Stimulated activated CD8-positive, alpha-beta memory T cell treated with anti-CD3 and anti-CD28 coated beads, Interleukin-7, amount 100 ng/mL, for 48 hours (primary cell): ENCODE measurements at places on chromosomes 13 and 19.

DNA sequence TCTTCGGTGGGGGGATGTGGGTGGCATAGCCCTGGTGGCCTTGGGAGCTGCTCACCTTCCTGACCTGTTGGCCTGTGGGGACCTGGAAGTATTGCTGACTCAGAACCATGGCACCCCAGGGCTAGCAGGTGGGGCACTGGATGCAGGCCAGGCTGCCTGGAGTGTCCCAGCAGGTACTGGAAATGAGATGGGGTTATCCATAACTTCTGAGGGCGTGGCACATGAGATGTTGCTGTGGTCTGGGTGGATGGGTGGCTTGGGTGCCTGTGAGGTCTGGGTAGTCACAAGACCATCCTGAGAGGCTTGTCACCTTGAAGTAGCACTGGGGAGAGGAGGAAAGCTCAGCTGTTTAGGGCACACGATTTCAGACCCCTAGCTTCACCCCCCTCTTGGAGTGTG is 636 bp upstream of the RNF225 start:
- DNase-seq = no peak

- DNase-seq = no peak
Observed at GRCh38 chr19:40264314-40265054, 20.7 kb downstream of the AKT2 start.

GRCh38 chr19:57319869-57320179 is 448 bp upstream of the ZNF543 start:
- no peak for DNase-seq

GRCh38 chr13:23615395-23616081 is 45.3 kb downstream of the TNFRSF19 start:
- DNase-seq = no peak

- DNase-seq = no peak
Observed at GRCh38 chr19:2495130-2495641, 19.3 kb downstream of the GADD45B start.

DNA sequence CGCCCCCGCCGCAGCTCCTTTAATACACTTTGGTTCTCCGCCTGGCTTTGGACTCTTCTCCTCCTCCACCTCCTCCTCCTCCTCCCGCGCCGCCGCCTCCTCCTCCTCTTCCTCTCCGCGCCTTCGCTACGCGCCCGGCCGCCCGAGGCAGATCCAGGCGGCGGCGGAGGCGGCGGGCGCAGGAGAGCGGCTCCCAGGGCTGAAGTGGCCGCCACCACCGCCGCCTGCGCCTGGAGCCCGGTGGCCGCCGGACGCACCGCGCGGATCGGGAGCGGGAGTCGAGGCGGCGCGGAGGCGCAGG is at the start of gene ZIC2:
Gene ZIC2, plus strand, starts transcription at position 50 of the 301 bp plus-strand sequence. CDS start 281 bp downstream, outside the sequence.
- no peak for DNase-seq

DNA sequence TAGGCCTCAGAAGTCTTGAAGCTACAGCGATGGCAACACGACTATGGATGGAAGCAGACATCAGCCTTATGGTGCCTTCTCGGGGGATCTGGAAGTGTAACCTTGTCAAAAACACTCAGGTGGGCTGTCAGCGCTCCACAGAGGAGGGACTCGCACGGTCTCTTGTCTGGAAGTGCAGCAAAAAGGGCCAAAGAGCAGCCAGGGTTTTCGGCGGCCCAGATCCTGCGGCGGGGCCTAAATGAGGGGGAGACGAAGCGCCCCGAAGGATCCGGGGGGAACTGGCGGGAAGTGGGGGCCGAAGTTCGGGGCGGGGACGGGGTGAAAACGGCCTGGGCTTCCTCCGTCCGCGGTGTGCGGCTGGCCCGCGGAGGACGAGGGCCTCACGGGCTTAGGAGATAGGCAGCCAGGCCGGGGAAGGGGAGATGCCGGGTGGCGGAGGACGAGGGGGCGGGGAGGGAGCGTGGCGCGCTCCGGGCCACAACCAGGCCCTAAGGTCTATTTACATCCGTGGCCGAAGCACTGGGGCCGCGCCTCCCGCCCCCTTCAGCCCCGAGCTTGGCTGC is 637 bp downstream of the RANBP3 start:
- DNase-seq = no peak

DNA sequence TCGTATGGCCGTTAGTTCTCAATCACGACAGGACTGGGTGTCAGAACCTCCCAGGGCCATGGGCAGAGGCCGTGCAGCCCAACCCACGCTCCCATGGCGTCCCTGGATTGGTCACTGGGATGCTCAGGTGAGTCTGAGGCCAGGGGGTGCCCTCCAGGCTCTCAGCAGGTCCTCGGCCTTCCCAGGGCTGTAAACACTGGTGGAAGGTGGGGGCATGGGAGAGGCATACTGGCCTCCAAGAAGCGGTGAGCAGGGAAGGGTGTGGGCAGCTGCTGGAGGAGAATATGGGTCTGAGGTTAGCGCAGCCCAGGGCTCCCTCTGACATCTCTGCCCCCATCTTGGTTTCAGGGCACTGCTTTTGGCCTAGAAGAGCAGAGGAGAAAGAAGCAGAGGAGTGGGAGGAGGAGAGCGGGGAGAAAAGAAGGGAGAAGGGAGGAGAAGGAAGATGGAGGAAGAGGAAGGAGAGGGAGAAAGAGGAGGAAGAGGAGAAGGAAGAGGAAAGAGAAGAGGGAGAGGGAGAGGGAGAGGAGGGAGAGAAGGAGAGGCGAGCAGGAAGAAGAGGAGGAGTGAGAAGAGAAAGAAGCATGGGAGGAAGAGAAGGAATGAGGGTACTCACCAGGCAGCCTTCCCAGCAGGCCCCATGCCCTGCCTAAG is 62.3 kb downstream of the CEBPG start:
- no peak for DNase-seq

- no peak for DNase-seq
Observed at GRCh38 chr13:35672611-35673010, 196.1 kb upstream of the MAB21L1 start.

GRCh38 chr19:19642506-19643157 is 825 bp downstream of the GMIP start:
- DNase-seq = no peak

- DNase-seq = no peak
Observed at GRCh38 chr19:51123802-51124201, 904 bp upstream of the SIGLEC9 start.

DNA sequence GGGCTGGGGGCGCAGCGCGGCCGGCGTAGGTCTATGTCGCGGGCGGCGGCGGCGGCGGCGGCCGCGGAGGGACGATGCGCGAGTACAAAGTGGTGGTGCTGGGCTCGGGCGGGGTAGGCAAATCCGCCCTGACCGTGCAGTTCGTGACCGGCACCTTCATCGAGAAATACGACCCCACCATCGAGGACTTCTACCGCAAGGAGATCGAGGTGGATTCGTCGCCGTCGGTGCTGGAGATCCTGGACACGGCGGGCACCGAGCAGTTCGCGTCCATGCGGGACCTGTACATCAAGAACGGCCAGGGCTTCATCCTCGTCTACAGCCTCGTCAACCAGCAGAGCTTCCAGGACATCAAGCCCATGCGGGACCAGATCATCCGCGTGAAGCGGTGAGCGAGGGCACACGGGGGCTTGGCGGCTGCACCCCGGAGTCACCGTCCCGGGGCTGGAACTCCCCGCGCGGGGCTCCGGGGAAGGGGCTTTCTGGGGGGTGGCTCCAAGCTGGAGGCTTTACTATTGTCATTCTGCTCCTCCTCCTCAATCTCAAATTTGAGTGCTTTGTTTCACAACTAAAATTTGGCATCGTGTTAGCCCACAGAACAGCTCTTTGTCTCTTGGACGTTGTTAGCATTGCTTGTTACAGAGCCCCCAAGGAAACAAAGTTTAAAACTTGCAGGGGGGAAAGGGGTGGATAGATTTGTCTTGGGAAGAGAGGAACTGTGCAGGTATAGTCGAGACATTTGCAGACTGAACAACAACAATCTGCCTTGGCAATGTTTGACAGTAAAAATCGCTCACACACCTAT is 630 bp downstream of the RAP2A start:
- peak; percentile 13 for DNase-seq

DNA sequence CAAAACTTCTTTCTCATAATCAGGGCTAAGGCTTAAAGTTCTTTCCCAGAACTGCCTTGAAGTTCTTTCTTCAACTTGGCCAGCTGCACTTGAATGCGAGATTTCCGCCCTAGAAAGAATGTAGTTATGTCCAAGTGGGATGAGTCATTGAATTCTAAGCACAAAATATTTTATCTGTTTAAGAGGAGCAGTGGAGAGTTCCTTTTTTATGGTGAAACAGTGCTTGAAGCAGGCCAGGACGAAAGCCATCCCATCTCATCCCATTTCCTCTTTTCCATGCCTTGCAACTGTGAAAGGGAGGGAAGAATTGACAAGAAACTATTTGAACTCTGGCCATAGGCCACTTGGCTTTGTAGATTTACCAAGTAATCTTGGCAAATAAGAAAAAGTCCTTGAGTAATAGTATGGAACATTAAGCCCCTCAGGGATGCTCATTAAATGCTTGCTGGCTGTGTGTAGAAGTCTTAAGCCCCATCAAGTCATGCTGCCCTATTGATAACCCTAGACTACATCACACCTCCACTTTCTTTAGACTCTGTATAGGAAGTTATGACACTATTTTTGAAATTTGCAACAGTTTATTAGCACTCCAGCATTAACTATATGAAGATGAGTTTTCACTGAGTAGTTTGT is 174.5 kb downstream of the KCTD12 start:
- no peak for DNase-seq

- DNase-seq = no peak
Observed at GRCh38 chr19:3323658-3324057, 42.7 kb upstream of the NFIC start.

DNA sequence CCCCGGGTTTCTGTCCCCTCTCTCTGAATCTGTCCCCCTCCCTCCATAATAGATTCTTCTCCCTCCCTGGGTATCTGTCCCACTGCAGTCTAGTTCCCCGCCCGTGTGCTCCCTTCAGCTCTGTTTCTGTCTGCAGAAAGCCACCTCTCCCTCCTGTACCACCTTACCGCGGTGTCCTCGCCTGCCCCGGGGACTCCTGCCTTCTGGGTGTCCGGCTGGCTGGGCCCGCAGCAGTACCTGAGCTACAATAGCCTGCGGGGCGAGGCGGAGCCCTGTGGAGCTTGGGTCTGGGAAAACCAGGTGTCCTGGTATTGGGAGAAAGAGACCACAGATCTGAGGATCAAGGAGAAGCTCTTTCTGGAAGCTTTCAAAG is 1.3 kb downstream of the FCGRT start:
- DNase-seq = no peak

DNA sequence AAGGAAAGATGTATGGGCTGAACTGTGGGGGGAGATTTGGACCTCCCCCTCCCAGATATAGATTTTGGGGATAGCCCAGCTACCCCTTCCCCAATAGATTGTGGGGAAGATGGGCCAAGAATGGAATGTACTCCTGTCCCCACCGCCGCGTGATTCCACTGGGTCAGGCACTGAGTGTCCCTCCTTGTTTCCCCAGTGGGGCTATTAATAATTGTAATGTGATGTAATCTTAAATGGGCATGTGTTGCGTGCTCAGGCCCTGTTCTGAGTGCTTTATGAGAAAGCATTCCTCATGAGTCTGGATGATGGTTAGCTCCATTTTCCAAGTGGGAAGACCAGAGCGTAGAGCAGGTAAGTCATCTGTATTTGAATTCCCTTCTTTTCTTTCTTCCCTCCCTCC is 1.4 kb downstream of the PSMD8 start:
- no peak for DNase-seq

GRCh38 chr13:79124183-79124582 is 281.9 kb downstream of the RBM26 start:
- DNase-seq = no peak

- DNase-seq = no peak
Observed at GRCh38 chr13:46756977-46757376, 40.0 kb downstream of the ESD start.

DNA sequence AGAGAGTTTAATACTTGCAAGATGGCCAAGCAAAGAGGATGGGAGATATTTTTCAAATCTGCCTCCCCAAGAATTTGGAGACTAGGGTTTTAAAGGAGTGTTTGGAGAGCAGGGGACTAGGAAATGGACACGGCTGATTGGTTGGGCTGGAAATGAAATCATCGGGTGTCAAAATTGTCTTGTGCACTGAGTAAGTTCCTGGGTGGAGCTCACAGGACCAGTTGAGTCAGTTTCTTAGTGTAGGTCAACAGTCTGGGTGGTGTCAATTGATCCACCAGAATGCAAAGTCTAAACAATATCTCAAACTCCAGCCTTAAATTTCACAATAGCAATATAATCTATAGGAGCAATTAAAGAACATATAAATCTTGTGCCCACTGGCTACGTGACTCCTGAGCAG is 23.0 kb upstream of the CEACAM4 start:
- no peak for DNase-seq

GRCh38 chr19:1755467-1756171 is 2.3 kb downstream of the ONECUT3 start:
- DNase-seq = no peak

- no peak for DNase-seq
Observed at GRCh38 chr13:87198371-87198770, 472.8 kb upstream of the SLITRK5 start.

GRCh38 chr19:44585371-44586133 is 27.8 kb upstream of the IGSF23 start:
- DNase-seq = no peak

DNA sequence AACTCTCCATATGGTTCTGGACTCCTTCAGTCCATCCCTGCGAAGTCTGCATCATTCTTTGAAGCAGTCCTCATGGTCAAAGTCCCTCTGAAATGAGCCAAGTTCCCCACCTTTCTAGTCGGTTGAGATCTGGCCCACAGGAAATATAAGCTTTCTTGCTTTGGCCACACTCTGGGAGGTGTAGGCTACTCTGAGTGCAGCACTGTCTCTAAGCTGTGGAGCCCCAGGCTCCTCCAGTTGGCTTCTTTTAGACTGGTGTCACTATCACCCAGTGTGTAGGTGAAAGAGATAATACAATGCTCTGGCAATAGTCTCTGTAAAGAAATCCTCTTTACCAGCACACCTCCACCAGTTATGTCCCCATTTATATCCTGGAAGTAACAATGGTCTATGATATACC is 486.5 kb upstream of the KLF12 start:
- no peak for DNase-seq

DNA sequence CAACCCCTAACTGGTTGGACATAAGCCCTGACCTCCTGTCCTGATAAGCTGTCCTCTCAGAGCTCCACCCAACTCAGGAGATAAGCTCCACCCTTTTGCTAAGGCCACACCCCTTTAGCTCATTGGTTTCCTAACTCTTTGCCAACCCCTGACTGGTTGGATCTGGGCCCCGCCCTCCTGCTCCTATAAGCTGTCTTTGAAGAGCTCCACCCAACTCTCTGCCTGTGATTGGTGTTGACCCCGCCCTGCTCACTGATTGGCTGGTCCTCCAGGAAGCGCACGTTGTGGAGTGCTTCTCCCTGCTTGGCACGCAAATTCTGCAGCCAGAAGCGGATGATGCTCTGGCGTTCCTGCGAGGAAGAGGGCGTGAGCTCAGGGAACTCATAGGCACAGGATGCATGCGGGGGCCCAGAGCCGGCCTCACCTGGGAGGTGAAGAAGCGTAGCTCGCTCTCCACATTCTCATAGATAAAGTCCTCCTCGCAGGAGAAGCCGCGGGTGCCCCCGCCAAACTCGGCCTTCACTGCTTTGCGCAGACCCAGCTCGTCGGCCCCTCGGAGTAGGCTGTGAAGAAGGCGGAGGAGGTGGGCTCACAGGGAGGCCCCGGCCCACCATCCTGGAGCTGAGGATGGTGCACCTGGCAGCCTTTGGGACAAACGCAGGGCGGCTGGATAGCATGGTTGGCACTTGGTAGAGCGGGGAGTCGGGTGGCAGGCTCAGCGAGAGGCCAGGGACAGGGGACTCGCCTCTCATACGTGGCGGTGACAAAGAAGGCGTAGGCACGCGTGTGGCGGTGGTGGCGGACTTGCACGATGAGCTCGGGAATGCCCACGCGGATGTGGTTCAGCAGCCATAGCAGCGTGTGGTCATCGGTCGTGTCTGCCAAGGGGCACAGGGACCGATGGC is 1.7 kb downstream of the ANO8 start:
- peak; percentile 65 for DNase-seq

GRCh38 chr19:3516675-3517207 is 10.6 kb downstream of the FZR1 start:
- DNase-seq = no peak
